ENCODE measurements at places on chromosomes 3 and 15. TPM values are rescaled to one million over a fixed set of nuclear protein-coding genes. Genes with fewer than 3 reads are reported as not detected.

Gene FMN1
- total RNA-seq: 27.7 TPM

Gene ZNF501
- 2.0 TPM for total RNA-seq

Gene DNAJB11
- total RNA-seq: 50.1 TPM

Gene ACAP2
- 41.6 TPM for total RNA-seq

Gene MB21D2
- 18.2 TPM for total RNA-seq

Gene OR5K2
- not detected for total RNA-seq

Gene PDZRN3
- total RNA-seq: 22.8 TPM

Gene HRG
- not detected for total RNA-seq

All from omental fat pad (tissue), 4 donors.